ENCODE measurements at places on chromosomes 11 and 22.

DNA sequence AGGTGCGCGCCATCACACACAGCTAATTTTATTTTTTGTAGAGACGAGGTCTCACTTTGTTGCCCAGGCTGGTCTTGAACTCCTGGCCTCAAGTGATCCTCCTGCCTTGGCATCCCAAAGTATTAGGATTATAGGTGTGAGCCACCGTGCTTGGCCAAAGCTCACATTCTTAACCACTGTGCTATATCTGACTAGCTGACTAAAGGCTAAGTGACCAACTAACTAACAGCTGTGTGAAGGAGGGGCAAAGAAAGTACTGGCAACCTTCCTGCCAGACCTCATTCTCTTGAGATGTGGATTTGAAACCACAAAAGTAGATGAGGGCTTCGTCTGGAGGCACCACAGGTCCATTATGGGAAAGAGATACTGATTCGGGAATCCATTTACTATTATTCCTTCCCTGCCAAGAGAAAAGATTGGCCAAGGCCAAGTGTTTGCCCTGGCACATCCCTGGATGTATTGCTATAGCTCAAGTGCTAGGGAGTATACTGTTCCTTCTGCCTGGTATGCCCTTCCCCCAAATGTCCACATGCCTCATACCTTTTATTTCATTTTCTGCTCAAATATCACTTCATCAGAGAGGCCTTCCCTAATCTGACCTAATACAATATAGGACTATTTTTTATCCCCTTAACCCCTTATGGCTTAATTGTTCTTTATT, 52.7 kb upstream of the RRM1 start:
- DNase-seq: no peak

DNA sequence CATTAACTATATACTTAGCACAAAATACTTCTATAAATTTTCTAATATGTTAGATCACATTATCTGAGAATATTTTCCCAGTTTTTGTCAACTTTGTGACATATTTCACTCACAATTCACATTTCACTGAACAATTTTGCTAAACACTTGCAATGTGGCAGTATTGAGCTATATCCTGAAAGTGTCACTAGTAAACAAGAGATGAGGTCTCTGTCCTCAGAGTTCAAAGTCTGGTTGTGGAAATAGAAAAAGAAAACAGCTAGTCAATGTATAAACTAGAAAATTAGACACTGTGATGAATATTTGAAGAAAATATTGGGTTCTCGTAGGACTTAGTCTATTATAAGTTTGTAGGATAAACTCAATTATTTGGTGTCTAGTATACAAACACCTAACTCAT, 87.4 kb upstream of the CHORDC1 start:
- DNase-seq: no peak

DNA sequence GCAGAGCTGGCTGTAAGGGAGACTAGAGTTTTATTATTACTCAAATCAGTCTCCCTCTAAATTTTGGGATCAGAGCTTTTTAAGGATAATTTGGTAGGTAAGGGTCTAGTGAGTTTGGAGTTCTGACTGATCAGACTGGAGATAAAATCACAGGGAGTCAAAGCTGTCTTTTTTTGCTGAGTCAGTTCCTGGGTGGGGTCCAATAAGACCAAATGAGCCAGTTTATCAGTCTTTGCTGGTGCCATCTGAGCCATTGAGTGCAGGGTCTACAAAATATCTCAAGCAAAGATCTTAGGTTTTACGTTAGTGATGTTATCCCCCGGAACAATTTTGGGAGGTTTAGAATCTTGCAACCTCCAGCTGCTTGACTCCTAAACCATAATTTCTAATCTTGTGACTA, 935.1 kb upstream of the RAG2 start:
- DNase-seq: no peak

DNA sequence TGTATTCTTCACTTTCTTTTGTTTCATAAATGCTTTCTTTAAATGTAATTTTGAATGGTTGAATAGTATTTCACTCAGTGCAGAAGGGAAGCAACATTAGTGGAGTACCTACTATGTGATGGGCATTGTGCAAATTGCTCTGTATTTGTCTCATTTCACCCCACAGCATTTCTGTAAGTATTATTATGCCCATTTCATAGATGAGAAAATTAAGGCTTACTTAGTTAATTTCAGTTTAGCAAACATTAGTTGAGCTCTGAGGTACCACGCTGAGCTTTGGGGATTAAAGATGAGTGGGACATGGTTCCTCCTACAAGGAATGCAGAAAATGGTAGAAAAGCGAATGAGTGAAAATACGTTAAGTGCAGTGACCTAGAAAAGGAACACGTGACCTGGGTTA, 58.1 kb downstream of the SWAP70 start:
- DNase-seq: no peak

- no peak for DNase-seq
Measured at GRCh38 chr22:27405672-27406388, 395.7 kb downstream of the MN1 start.

Data from stimulated activated CD4-positive, alpha-beta T cell treated with anti-CD3 and anti-CD28 coated beads, TNF-alpha, amount 100 ng/mL, for 24 hours (primary cell).